Right kidney (tissue), 9 donors: ENCODE measurements at places on chromosomes 13 and 19.

- no peak for DNase-seq
These were observed 640.9 kb upstream of the MIR17HG start for GRCh38 chr13:90706631-90707030.

- DNase-seq = no peak
These were observed 11.0 kb downstream of the PLEKHG2 start for GRCh38 chr19:39423258-39424086.

DNA sequence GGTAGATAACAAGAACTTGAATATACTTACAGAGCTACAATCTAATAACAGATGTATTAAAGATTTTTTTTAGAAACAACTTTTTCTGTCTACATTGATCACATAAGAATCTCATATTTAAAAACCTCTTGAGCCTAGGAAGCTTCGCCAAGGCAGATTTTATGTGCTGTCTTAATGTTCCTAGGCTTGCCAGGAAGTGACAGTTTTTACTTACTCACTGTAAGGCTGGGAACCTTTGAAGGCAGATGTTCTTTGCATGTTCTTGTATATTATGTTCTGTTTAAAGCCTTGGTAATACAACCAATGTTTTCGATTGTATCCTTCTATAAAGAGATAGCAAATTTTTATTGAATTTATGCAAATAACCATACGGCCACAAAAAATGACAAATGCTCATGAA, 492.7 kb downstream of the GPC5 start:
- DNase-seq = no peak

- DNase-seq = no peak
These were observed 2.7 kb downstream of the ARGLU1 start for GRCh38 chr13:106565127-106565775.

DNA sequence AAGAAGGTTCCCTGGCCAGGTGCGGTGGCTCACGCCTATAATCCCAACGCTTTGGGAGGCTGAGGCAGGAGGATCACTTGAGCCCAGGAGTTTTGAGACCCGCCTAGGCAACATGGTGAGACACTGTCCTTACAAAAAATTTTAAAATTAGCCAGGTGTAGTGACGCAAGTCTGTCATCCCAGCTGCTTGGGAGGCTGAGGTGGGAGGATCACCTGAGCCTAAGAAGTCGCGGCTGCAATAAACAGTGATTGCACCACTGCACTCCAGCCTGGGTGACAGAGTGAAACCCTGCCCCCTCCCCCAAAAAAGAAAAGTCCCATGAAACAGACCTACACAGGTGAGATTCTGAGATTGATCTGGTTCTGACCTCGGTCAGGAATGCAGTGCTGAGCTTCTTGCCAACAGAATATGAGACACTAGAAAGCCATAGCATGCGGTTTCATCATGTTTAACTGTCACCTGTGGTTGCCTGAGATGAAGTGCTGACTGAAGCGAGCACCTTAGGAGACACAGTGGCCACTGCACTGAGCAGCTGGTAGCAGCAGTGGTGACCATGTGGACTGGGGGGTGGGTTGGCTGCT, 2.0 kb upstream of the A1BG start:
- DNase-seq = no peak

GRCh38 chr13:43057653-43058317, 34.4 kb downstream of the DNAJC15 start:
- no peak for DNase-seq

DNA sequence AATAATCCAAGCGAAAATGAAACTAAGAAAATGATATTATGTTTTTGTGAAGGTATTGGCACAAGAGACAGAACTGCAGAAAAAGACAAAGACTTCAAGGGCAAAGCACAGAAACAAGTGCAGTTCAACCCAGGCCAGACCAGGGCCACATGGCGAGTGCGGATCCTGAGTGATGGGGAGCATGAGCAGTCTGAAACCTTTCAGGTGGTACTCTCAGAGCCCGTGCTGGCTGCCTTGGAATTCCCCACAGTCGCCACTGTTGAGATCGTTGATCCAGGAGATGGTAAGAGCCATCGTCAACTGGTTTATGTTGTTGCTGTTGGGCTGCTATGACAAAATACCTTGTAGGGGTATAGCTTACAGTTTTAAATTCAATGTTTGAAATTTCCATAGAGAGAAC, 82.6 kb downstream of the FREM2 start:
- DNase-seq = no peak

- DNase-seq = no peak
These were observed 173.5 kb downstream of the DNAJC15 start for GRCh38 chr13:43196750-43197370.

DNA sequence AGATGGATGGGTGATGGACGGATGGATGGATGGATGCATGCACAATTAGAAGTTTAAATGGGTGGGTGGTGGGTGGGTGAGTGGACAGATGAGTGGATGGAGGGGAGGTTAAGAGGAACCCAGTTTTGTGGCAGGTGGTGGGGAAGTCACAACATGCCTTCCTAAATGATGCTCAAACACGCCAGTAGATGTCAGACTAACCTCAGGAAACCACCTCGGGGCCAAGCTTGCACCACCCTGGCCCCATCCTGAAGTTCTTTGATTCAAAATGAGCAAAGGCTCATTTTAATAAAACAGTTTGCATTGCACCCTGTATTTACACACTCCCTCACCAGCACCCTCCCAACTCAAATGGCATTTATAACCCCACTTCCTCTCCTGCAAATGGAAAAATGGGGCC, 91.4 kb upstream of the CACNA1A start:
- DNase-seq = peak; percentile 28

DNA sequence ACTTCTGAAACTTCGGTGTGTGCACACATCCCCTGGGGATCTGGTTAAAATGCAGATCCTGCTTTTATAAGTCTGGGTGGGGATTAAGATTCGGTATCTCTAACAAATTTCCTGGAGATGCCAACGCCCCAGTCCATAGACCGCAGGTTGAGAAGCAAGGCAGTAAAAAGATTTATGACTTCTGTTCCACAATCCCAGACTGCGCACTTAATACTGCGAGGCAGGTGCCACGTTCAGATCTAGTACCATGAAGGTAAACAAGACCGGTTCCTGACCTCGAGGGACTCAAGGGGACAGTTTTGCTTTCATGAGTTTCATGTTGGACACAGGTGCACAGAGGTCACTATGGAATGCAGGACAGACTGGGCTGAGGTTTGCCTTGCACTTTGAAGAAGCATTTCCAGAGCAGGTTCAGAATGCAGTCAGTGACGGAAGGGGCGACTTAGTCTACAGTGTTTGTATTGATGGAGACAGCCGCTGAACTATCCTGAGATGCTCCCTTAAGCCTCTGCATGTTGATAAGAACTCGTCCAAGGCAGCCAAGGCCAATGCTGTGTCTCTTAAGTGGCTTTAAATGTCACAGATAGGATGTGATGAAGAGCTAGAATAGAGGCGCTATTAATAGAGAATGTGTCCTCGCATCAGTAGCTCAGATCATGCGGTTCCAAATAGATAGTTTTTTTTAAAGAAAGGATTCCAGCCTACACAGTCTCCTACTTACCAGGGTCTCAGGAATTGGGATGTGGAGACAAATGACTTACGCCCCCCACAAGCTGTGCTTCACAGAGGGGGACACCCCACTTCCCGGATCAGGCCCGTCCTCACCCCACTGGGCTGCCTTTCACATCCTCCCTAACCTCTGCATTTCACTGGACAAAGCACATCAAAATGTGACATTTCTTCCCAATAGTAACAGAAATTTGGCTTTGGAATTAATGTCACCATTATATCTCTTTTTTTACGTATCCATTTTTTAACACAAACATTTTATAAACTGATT, 97.1 kb upstream of the IRS2 start:
- DNase-seq = no peak

GRCh38 chr13:102680842-102681740, 13.8 kb downstream of the METTL21C start:
- no peak for DNase-seq

- no peak for DNase-seq
These were observed 107.7 kb downstream of the RAB20 start for GRCh38 chr13:110453797-110454196.

GRCh38 chr13:67091603-67092002, 138.5 kb downstream of the PCDH9 start:
- no peak for DNase-seq

DNA sequence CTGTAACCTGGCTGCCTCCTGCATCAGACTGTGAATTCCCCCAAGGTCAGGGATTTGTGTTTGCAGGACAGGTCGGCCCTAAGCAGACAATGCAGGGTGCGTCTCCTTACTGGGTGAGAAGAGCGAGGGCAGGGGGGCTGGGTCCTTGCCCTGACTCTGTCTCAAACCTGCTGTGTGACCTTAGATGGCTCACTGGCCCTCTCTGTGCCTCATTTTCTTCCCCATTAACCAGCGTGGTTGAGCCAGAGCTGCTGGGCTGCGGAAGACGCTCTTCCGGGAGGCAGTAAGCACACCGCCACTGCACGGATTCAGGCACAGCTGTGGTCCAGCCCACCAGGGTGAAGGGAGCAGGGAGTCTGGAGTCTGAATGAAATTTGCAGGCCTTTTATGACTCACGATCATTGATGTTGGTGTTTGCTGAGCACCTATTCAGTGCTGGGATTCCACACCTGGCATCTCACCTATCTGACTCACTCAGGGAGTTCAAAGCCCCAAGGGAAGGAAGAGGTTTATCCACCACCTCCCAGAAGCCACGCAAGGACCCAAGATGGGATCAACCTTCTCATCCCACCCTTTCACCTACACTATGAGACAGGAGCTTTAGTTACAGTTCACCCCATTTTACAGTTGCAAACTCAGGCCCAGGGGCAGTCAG, 2.5 kb downstream of the AKT1S1 start:
- DNase-seq = no peak

DNA sequence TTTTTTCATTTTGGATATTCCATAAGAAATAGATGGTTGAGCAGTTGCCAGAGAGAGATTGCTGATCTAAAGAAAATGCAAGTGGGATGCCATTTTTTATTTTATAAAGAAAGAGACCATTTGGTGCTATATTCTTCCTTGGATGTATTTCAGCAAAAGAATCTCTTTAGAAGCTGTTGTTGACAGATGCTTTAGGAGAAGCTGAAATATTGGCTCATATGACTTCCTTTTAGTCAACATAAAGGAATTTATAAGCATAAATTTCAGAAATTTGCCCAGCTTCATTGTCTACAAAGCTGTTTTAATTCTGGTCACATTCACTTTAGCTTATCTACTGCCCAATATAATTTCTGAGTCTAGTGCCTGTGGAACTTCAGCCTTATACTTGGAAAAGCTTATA, 36.9 kb downstream of the POLR1D start:
- DNase-seq = no peak
